ENCODE measurements at places on chromosomes 6 and 20.

DNA sequence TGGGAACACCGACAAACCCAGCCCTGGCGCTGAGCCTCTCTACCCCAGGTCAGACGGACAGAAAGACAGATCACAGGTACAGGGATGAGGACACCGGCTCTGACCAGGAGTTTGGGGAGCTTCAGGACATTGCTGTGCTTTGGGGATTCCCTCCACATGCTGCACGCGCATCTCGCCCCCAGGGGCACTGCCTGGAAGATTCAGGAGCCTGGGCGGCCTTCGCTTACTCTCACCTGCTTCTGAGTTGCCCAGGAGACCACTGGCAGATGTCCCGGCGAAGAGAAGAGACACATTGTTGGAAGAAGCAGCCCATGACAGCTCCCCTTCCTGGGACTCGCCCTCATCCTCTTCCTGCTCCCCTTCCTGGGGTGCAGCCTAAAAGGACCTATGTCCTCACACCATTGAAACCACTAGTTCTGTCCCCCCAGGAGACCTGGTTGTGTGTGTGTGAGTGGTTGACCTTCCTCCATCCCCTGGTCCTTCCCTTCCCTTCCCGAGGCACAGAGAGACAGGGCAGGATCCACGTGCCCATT is 15.3 kb downstream of the VEGFA start:
- no peak for DNase-seq

DNA sequence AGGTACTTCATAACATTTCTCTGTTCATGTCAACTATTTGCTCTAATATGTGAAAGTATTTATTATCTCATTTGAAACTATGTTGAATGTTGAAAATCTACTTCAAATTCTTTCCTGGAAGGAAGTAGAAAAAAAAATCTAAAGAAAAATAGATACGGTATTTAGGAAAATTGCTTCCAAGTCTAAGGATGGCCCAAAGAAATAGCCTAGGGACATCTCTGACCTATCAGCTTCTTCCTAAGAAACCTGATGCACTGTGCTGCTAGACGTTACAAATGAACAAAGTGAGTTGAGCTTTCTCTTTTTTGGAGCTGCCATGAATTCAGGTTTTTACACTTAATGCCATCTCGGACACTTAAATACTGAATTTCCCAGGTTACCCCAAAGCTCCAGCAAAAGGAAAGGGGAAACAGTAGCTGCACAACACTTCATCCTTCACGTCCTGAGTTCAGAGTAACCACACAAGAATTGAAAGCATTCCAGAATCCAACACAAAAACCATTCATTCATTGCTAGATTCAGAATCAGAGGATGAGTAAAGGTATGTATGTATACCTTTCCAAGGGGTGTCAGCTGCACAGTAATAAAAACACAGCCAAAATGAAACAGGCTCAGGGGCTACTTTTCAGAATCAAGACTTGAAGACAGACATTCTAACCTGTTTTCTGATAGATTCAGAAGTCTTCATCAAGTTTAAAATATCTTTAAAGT is 7.9 kb downstream of the RMND1 start:
- peak; percentile 27 for DNase-seq

- no peak for DNase-seq
Observed at GRCh38 chr6:161308075-161308655, 34.3 kb upstream of the AGPAT4 start.

DNA sequence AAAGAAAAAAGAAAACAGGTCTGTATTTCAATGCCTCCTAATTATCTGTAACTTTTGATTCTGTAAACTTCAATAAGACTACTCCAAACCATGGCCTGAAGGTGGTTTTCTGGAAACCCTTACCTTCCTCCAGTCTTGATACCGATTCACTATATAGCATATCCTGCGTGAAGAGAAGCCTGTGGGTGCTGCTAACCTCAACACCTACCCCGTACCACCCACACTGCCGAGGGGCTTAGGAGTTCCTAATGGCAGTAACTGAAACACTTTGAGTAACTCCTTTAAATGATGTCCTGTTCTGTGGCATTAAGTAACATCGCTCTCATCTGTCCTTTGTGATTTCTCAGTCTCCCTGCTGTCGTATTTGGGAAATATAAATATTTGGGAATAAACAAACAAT is 104.5 kb upstream of the CARMIL1 start:
- no peak for DNase-seq

DNA sequence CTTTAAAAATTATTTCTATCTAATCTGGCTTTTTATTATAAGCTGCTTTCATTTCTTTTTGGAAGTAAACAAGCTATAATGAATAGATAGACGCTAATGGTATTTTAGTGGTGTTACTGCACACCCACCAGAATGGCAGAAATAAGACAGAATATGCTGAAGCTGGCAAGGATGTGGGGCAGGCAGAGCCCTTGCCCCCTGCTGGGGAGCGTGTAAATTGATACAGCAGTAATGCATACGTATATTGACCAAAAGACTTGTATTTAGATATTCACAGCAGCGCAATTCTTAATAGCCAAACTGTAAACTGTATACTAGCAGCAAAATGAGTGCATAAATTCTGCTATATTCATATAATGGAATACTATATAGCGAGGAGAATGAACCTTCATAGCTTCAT is 35.3 kb downstream of the TMEM181 start:
- DNase-seq: no peak

DNA sequence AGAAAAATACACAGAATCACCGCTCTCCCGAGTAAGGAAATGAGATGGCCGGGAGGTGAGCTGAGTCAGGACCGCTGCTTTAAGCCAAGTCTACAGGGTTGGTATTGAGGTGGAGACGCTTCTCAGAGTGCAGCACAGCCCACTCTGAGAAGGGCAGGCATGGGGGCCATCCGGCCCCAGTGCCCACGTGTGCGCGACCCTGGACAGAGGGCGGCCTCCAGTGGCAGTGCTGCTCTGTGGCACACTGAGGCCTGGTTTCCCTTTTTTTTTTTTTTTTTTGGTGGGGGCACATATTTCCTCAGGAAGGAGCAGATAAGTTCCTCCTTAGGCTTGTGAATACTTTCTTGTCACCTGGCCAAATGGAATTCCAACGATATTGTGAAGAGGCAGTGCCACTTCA is 88.8 kb downstream of the FOXC1 start:
- DNase-seq: no peak

DNA sequence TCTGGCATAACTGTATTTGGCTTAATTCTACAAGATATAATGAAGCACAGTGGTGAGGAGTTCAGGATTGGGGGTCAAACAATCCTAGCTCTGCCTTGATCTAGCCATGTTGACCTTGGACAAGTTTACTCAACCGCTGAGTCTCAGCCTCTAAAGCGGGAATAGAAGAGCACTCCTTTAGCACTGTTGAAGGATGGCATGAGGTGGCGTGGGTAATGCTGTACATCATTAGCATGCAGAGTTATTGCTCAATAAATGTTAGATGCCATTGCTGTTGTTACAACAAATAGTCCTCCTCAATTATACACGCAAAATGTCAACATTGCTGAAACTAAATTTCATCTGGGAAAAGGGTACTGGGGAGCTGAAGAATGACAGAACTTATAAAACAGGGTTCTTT is 78.6 kb downstream of the KIF13A start:
- no peak for DNase-seq

DNA sequence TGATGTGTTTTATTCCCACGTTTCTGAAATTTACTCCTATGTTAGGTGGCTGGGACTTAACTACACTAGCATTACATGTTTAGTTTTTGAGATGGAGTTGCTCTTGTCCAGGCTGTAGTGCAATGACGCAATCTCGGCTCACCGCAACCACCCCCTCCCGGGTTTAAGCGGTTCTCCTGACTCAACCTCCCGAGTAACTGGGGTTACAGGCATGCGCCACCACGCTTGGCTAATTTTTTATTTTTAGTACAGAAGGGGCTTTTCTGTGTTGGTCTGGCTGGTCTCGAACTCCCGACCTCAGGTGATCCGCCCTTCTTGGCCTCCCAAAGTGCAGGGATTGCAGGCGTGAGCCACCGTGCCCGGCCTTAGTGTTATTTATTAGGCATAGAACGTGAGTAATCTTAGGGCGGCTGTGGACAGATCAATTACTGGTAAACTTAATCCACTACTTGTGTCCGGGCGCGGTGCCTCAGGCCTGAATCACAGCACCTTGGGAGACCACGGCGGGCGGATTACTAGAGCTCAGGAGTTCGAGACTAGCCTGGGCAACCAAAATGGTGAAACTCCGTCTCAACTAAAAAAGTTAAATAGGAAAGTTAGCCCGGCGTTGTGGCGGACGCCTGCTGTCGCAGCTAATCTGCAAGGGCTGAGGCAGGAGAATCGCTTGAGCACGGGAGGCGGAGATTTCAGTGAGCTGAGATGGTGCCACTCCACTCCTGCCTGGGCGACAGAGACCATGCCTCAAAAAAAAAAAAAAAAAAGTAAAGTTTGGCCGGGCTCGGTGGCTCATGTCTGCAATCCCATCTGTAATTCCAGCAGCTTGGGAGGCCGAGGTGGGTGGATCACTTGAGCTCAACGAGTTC is 123.7 kb upstream of the BTN3A2 start:
- DNase-seq: peak; percentile 72

DNA sequence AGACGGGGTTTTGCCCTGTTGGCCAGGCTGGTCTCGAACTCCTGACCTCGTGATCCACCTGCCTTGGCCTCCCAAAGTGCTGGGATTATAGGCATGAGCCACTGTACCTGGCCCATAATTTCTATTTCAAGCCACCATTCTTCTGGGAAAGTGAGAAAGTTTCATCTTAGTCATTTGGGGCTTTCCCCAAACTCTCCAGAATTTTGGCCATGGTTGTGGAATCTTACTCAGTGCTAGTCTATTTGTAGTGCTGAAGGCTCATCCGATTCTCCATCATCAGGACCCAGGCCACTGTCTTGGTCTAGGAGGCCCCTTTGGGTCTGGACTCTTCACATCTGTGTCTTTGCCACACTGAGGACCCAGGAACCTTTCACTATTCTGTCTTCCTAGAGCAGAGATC is 164.9 kb downstream of the EYA2 start:
- DNase-seq: no peak

DNA sequence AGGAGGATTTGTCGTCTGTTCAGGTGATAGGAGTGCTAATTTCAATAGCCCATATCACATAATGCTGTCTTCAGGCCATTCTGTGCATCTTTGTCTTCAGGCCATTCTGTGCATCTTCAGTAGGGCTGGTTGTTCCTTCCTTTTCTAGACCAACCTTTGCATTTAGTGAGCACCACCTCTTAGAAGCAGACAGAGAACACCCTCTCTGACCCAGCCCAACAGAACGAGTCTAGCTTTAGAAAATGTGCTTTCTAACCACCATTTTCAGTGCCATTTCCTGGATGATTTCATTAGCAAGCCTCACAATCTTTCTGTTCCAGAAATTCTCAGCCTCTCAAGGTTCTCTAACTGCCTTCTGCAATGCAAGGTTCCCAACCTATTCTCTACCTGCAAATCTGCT is 215.3 kb upstream of the KCNQ5 start:
- DNase-seq: no peak

DNA sequence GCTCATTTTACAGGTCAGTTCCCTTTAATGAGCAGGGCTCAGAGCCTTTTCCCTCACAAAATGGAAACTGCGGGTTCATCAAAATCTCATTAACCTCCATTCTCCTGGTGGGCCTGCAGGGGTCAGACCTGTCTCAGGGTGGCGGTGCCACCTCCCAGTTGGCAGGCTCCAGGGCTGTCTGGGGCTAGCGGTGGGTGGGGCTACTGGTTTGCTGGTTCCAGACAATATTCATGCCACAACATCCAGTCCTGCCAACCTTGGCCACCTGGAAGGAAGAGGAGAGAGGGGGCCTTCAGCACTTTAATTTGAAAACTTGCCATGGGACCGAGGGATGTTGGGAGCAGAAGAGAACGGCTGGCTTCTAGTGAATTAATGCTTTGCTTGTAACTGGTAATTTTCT is 41.9 kb upstream of the CTNNBL1 start:
- DNase-seq: peak; percentile 48

GRCh38 chr6:60867548-60867947 is 1418.5 kb downstream of the KHDRBS2 start:
- no peak for DNase-seq

GRCh38 chr6:74755778-74756177 is 450.1 kb downstream of the COL12A1 start:
- no peak for DNase-seq

DNA sequence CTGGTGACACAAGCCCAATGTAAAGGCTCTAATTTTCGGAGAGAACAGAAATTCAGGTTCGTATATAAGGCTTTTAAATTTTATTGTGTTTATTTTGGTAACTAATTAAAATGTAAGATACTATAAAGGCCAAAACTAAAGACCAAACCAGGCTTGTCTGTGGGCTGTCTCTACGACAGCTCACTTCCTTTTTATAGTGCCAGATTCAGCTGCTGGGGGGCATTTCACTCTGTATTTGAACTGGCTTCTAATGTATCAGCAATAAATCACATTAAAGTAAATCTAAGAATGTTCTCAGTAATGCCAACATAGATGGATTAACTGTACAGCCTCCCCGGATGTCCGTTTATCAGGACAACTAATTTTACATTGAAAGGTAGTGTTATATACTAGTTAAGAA is 31.1 kb upstream of the STXBP5 start:
- no peak for DNase-seq

GRCh38 chr6:51531623-51532022 is 555.8 kb downstream of the PKHD1 start:
- no peak for DNase-seq

DNA sequence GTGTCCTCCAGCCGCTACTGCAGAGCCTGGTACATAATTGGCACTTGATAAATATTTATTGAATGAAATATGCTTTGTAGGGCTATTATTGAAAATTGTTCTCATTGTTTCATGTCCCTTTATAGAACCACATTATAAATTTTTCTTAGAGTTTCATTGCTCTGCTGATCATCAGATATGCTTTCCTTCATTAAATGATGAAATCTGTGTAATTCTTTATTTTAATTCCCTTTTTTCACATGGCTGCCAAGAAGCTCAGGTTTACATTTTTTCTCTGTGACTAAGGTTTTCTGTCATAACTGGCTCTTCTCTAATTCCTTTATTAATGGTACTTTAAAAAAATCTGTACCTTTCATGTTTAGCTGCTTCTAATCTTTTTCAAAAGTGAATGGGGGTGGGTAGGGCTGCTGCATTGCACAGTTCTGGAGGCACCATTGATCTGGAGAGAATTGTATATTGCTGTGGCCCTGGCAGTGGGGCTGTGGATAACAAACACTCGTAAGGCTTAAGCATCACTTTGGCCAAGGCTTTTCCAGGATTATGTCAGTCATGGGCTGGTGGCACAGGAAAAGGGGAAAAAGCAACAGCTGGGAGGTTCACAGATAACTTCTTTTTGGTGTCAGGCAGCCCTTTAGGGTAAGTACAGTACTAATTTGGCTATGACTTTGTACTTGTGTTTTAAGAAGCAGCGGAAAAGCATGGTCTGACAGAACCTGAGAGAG is 43.8 kb downstream of the ARFGEF2 start:
- no peak for DNase-seq
